ENCODE measurements at places on chromosomes 12 and 14.

- H3K36me3 ChIP-seq = peaks cover 5% of the 10 kb centered on the region
- peaks cover 92% of the 10 kb centered on the region for H3K4me1 ChIP-seq
- no peak for DNase-seq
- no peak overlapping the region for H3K4me3 ChIP-seq
- no peaks in the 10 kb centered on the region for H3K27me3 ChIP-seq
- H3K27ac ChIP-seq = peak overlapping the region; percentile 85
Measured at GRCh38 chr14:68264260-68264569, 444.6 kb downstream of the RAD51B start.

DNA sequence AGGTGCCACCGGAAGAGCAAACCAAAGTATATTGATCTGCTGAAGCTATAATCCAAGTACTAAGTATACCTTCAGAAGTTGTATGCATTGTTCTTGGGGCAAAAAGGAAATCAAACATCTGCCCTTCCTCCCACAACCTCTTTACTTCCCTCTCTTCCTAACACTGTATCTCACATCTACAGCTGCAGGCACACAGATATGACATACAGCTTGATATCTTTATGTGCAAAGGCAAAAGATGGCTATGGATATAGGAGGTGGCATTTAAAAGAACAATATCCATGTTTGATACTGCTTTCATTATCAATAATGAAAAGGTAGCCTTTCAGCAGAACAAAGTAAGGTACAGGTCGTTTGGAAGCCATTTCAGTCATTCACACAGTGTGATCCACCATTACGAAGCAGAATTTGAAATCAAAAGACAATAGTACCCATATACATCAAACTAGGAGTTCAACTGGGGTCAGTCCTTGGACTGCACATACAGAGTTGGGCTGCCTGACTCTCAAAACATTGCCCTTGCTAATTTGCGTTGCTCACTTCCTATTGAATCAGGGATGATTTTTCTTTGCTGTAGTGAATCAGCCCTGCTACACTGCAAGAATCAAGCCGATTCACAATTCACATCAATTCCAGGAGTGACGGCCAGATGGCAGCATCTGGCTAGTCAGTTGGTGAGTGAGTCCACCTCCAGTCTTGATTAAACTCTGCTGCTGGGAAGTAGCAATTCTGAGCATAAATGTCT is 8.9 kb downstream of the ANG start:
- no peaks in the 10 kb centered on the region for H3K36me3 ChIP-seq
- no peak overlapping the region for H3K27ac ChIP-seq
- no peak overlapping the region for H3K4me3 ChIP-seq
- peak; percentile 56 for DNase-seq

GRCh38 chr12:6791931-6792520 is 2.7 kb downstream of the CD4 start:
- no peak overlapping the region for H3K27ac ChIP-seq
- H3K36me3 ChIP-seq = no peaks in the 10 kb centered on the region
- H3K27me3 ChIP-seq = peaks cover 23% of the 10 kb centered on the region
- H3K4me3 ChIP-seq = no peak overlapping the region
- no peak for DNase-seq
- peaks cover 19% of the 10 kb centered on the region for H3K4me1 ChIP-seq

DNA sequence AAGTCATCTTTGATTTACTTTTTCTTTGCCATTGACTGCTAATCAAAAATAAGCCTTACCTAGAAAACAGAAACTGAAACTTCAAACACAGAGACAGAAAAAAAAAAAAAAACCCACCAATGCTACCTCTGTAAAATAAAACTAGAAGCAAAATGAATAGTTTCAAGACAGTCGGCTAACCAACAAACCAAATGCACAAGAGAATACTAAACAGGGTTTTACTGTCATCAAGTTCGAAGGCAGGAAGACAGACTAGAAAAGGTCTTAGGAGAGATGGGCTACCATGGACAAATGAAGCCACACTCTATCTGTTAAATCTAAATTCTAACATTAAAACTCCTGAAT is 59.5 kb downstream of the SEL1L start:
- H3K27me3 ChIP-seq = no peaks in the 10 kb centered on the region
- peaks cover 51% of the 10 kb centered on the region for H3K4me1 ChIP-seq
- peaks cover 41% of the 10 kb centered on the region for H3K36me3 ChIP-seq
- DNase-seq = no peak

DNA sequence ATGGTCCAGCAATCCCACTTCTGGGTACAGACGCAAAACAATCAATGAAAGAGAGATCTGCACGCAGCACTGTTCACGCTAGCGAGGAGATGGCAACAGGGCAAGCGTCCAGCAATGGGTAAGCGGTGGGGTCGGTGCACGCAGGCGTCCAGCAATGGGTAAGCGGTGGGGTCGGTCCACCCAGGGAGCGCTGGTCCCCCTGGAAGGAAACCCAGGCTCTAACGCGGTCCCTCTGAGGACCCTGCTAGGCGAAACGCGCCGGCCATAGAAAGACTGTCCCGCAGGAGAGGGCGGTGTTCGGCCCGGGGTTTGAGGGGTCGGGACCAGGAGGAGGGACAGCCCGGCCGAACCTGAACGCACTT is 618 bp upstream of the PGAM5 start:
- peak overlapping the region; percentile 95 for H3K27ac ChIP-seq
- H3K4me3 ChIP-seq = peak overlapping the region; percentile 92
- H3K36me3 ChIP-seq = peaks cover 28% of the 10 kb centered on the region
- DNase-seq = no peak

DNA sequence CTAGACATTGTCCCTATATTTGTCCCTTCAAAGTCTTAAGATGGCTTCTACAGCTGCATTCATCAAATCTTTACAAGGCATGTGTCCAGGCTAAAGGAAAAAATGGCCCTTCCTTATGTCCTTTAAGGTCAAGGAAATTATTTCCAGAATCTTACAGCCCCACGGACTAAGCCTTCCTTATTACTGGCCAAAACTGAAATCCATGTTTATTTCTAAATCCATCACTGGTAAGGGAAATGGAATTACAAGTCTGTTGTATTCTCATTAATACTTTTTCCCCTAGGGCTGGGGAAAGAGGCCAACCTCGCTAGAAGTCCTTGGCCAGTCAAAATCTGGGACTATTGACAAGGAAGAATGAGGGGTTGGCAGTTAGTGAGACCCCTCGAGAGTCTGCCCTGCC is 252.5 kb downstream of the TMEM132C start:
- H3K36me3 ChIP-seq = no peaks in the 10 kb centered on the region
- no peaks in the 10 kb centered on the region for H3K27me3 ChIP-seq
- no peak for DNase-seq
- H3K4me3 ChIP-seq = no peak overlapping the region

DNA sequence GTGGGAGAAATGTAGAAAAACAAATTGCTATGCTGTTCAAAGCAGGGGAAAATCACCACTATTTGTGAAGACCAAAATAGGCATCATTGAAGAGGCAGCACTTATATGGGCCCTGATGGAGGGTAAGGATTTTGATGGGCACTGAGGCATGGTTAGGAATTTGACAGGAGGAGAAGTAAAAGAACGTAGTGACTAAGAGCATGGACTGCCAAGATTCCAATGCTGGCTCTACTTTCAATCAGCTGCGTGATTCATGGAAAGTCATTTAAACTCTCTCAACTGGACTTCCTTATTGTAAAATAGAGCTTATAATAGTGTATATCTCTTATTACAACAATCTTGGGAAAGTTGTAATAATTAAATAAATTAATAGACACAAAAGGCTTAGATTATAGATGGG is 267.7 kb upstream of the G2E3 start:
- H3K27me3 ChIP-seq = peaks cover 1% of the 10 kb centered on the region
- DNase-seq = no peak
- no peak overlapping the region for H3K27ac ChIP-seq
- H3K36me3 ChIP-seq = no peaks in the 10 kb centered on the region
- H3K4me3 ChIP-seq = no peak overlapping the region
- H3K4me1 ChIP-seq = no peaks in the 10 kb centered on the region

DNA sequence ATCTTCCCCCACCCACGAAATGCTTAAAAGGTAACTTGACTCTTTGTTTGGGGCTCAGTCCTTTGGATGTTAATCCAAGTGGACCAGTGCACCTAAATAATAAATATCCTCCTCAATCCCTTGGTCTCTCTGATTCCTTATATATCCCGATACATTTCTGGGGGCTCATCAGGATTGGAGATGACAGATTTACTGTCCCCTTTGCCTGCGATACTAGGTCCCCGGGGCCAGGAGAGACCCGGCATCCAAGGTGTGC is 26.3 kb downstream of the KLRK1 start:
- H3K4me1 ChIP-seq = peaks cover 7% of the 10 kb centered on the region
- DNase-seq = no peak
- H3K27me3 ChIP-seq = peaks cover 4% of the 10 kb centered on the region
- no peak overlapping the region for H3K27ac ChIP-seq
- H3K4me3 ChIP-seq = no peak overlapping the region

DNA sequence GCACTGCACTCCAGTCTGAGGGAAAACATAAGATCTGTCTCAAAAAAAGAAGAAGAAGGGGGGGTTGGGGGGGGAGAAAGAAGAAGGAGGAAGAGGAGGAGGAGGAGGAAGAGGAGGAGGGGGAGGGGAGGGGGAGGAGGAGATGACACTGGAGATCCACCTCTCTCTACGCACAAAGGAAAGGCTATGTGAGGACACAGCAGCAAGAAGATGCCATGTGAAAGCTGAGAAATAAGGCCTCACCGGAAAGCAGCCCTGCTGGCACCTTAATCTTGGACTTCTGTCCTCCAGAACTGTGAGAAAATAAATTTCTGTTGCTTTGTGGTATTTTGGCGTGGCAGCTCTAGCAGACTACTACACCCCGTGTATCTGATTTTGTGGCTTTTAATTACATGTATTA is 477.9 kb downstream of the MED13L start:
- DNase-seq = no peak
- H3K36me3 ChIP-seq = no peaks in the 10 kb centered on the region
- no peaks in the 10 kb centered on the region for H3K4me1 ChIP-seq
- H3K27ac ChIP-seq = no peak overlapping the region
- peaks cover 7% of the 10 kb centered on the region for H3K27me3 ChIP-seq

DNA sequence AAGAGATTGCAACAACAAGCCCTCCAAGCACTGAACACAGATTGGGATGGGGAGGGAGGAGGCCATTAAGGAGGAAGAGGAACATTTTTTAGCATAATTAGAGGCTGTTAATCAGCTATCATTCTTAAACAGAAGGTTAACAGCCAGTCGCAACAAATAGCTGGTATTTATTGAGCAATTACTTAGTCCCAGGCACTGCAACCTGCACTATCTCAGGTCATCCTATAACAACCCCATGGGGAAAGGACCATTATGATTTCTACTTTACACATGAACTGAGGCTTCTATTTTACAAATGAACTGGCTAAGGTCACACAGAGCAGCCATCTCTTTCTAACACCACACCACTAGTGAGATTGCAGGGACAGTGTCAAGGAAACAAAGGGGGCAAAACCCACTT is 10.4 kb downstream of the RAB35 start:
- DNase-seq = no peak
- peaks cover 38% of the 10 kb centered on the region for H3K4me1 ChIP-seq
- H3K36me3 ChIP-seq = peaks cover 67% of the 10 kb centered on the region

DNA sequence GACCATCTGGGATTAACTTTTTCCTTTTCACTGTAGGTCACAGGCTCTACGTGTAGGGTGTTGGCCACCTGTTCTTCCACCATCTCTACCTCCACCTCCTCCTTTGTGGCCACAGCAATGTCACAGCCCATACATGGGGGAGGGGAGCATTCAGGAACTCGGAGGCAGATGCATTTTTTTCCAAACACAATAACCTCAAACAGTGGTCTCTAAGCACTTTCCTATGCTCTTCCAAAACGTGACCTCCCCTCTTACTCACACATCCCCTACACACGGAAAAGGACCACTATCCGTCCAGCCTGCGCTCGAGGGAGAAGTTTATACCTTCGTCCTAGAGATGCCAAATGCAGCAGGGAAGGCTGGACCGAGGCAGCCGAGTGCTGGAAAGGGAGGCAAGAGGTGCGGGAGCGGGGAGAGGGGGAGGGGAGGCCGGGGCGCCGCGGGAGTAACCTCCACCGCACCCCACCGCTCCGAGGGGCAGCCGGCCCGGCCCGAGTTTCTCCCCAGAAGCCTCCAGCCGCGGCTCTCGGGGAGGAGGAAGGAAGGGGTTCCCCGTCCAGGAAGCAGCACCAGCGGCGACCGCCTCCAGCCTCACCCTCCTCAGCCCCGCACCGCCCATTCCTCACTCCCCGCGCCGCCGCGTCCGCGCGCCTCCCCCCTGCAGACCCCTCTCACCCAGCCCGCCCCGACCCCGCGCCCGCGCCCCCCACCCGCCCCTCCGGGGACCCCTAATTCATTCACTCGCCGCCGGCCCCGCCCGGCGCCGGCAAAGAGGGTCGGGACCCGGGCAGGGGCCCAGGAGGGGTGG is 594 bp downstream of the KRAS start:
- peaks cover 56% of the 10 kb centered on the region for H3K4me1 ChIP-seq
- H3K27ac ChIP-seq = peak overlapping the region; percentile 95
- no peaks in the 10 kb centered on the region for H3K27me3 ChIP-seq
- peak; percentile 63 for DNase-seq

DNA sequence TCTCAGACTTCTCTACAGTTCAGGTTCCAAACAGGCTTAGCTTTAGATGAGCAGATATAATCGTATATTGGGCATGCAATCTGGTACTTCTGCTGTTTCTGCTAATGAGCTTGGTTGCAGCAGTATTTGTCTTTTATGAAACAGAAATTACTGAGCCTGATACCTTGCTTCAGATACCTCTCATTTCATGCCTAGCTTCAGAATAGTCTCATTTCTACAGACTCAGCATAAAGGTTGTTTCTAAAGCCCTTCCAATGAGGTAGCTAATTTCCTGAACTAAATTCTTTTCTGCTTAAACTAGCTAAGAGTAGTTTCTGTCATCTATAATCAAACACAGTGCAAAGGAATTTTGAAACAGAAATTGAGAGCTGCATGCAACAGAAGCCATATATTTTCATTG is 275.0 kb upstream of the KITLG start:
- H3K36me3 ChIP-seq = no peaks in the 10 kb centered on the region
- no peak overlapping the region for H3K4me3 ChIP-seq
- no peaks in the 10 kb centered on the region for H3K4me1 ChIP-seq
- no peak for DNase-seq

DNA sequence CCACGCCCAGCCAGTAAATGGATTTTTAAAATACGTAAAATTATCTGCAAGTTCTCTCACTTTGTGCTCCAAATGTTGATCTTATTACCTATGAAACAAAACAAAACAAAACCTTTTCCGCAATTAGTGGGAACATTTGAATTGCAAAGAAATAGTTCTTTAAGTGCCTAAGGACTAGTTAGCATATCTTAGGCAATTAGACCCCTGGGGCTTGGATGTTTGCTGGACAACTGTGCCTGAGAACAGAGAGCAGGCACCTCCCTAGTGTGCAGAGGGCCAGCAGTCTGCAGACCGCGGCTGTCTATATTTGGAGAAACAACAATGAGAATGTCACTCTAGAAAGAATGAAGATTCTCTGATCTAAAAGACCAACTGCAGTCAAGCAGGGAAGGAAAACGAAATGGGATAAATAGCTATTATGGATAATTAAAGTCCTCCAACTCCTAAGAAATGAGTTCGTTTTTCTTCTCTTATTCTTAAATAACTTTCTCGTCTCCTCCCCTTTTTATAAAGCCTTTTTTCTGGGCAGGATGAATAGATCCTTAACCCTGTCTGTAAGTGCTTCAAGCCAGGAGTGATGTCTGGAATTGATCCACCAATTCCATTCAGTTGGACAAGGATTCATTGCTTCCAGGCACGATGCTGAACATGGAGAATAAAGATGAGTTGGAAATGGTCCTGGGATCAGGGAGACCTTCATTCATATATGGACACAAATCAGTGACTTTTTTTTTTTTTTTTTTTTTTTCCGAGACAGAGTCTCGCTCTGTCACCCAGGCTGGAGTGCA is 16.2 kb downstream of the SLC17A8 start:
- no peaks in the 10 kb centered on the region for H3K4me1 ChIP-seq
- no peaks in the 10 kb centered on the region for H3K36me3 ChIP-seq
- H3K4me3 ChIP-seq = no peak overlapping the region
- no peak overlapping the region for H3K27ac ChIP-seq
- peaks cover 18% of the 10 kb centered on the region for H3K27me3 ChIP-seq

All from activated B cell treated with CpG ODN at 0.5 μM for 24 hours (primary cell).